ENCODE measurements at places on chromosomes 2 and 18.

DNA sequence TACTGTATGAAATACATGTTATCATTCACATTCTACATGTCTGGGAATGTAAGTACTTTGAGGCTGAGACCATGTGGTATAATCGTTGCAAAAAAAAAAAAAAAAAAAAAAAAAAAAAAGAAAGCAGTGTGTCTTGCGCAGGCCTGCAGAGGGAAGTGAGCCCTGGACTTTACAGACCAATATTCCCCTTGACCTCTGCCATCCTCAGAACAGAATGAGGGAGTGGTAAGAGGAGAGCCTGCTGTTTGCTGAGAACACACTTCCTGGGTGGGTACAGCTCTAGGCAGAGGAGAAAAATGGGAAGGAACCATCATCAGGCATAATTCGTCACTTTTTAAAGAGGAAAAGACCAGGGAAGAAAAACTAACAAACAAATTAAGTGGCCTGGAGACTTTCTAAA lies 28.8 kb upstream of the TBC1D8 start:
- DNase-seq, result no peak

- DNase-seq, result no peak
Measured at GRCh38 chr2:40127890-40128557, 323.9 kb downstream of the SLC8A1 start.

- DNase-seq, result no peak
Measured at GRCh38 chr2:62904344-62904743, 146.3 kb upstream of the OTX1 start.

DNA sequence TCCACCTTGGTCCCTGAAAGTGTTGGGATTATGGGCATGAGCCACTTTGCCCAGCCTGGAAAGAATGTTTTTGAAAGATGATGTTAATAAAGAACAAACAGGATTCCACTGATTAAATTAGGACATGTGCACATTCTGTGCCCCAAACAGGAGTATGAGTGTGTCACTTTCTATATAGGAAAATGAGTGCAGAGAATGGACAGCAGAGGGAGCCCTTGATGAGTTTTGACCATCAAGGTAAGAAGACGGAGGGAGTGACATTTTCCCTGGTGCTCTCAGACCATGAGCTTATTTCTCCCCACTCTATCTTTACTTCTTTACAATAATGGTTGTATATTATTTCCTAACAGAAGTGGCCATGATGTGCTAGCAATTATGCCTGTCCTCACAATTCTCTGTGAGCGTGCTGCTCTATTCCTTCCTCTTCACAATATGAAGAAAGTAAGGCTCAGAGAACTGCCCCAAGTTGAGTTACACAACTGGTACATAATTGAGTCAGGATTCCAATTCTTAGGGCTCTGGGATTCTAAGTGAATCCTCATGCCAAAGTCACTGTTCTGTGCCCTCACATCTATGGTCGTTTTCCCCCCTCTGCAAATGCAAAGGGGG lies 20.6 kb downstream of the RPL37A start:
- DNase-seq, result no peak

DNA sequence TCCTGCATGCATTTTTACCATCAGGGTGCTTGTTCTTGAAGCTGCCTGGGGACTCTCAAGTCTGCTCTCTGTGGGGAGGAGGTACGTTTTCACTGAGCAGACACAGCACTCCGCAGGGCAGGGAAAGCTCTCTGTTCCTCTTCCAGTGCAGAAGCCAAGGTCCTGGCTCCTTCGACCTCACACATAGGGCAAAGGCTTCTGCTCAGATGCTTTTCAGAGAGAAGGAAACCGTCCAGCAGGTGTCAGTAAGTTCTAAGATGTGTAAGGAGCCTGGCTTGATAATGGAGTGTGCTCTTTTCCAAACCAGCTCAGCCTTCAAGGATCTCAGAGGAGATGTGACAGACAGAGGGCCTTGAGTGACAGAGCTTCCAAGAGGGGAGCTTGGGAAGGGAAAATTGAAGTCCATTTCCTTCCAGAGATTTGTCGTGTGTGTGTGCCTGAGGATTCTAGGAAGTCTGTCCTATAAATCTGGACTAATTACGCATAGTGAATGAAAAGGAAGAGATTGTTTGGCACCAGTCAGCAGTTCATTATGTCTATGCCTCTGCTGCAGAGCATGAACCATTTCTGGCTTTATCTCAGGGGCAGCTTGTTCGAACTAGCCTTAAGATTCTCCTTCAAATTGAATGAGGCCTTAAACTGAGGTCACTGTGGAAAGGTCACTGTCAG lies 67.3 kb upstream of the UPP2 start:
- DNase-seq, result no peak
